Type B pancreatic cell (in vitro differentiated cells): ENCODE measurements at places on chromosomes 7 and 10.

DNA sequence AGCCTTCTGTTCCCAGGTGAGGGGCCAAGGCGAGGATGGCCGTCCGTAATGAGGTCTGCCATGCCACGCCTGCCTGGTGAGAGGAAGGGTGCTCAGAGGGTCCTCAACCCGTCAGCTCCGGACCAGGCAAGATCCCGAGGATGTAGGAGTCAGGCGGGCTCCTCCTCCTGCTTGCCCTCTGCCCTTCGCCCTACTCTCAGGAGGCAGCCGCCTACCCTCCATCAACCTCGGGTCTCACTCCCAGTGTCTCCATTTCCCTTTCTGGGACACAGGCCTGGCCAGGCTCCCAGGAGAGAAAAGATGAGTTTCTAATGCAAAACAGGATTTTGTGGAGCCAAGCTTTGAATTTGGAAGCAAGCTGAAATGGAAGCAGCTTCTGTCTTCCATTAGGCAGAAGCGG is 184.0 kb downstream of the PTPN20 start:
- DNase-seq: peak; percentile 45
- H3K27me3 ChIP-seq: peaks cover 24% of the 10 kb centered on the region
- no peak overlapping the region for H3K4me3 ChIP-seq
- H3K4me1 ChIP-seq: no peaks in the 10 kb centered on the region
- no peaks in the 10 kb centered on the region for H3K36me3 ChIP-seq

- H3K4me1 ChIP-seq: no peaks in the 10 kb centered on the region
- peak overlapping the region; percentile 42 for H3K4me3 ChIP-seq
- no peak for DNase-seq
- H3K27ac ChIP-seq: peak overlapping the region; percentile 57
- H3K36me3 ChIP-seq: peaks cover 22% of the 10 kb centered on the region
Observed at GRCh38 chr10:73759512-73760115, 15.4 kb downstream of the SEC24C start.

DNA sequence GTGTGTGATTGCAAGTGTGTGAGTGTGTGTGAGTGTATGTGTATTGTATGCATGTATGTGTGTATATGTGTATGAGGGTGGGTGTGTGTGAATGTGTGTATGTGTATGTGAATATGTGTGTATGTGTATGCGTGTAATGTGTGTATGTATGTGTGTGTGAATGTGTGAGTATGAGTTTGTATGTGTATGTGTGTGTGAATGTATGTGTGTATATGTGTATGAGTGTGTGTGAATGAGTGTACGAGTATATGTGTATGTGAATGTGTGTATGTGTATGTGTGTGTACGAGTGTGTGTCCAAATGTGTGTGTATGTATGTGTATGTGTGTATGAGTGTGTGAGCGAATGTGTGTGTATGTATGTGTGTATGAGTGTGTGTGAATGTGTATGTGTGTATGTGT is 8.2 kb upstream of the GALNTL5 start:
- no peak overlapping the region for H3K4me3 ChIP-seq
- H3K36me3 ChIP-seq: no peaks in the 10 kb centered on the region
- DNase-seq: no peak
- H3K27ac ChIP-seq: no peak overlapping the region
- no peaks in the 10 kb centered on the region for H3K4me1 ChIP-seq
- H3K27me3 ChIP-seq: peaks cover 11% of the 10 kb centered on the region

DNA sequence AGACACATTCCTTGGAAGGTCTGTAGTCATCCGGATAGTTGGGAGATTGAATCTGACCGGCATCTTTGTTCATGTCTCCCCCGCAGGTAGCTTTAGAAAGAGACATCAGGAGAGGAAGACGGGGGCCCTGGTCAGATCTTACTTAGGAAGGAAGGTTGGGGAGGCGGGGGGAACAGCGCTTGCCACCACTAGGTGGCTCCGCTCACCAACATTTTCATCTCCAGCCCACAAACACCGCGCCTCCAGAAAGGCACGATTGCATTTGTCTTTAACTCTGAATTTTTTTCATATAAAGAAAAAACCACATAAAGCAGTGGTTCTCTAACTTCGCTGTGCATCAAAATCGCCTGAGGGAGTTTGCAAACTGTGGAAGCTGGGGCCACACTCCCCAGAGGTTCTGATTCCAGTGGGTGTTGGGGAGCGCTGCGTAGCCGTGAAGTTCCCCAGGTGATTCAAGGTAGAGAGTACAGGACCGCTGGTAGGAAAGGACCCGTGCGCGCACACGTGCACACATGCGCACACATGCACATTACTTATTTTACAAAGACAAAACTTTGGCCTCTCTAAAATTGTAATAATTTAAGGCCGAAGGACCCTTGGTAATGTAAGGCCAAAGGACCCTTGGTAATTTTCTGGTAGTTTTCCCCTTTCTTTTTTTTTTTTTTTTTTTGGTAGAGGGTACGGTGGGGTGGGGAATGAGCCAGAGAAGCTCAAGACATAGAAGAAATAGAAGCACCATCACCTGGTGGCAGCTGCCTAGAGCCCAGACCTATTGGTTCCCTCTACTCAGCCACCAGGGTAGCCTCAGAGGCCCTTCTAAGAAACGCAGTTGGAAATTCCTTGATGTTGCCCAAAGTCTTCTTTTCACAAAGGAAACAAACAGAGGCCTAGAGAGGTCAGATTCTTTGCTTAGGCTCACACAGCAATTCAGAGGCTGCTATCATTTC is 37.4 kb upstream of the OPALIN start:
- H3K4me3 ChIP-seq: no peak overlapping the region
- no peak overlapping the region for H3K27ac ChIP-seq
- no peak for DNase-seq
- H3K4me1 ChIP-seq: peaks cover 5% of the 10 kb centered on the region
- peaks cover 68% of the 10 kb centered on the region for H3K27me3 ChIP-seq
- H3K36me3 ChIP-seq: no peaks in the 10 kb centered on the region

- H3K4me1 ChIP-seq: no peaks in the 10 kb centered on the region
- no peak for DNase-seq
- H3K4me3 ChIP-seq: no peak overlapping the region
- H3K27me3 ChIP-seq: peaks cover 19% of the 10 kb centered on the region
Observed at GRCh38 chr7:150891740-150892139, 39.4 kb downstream of the AOC1 start.

DNA sequence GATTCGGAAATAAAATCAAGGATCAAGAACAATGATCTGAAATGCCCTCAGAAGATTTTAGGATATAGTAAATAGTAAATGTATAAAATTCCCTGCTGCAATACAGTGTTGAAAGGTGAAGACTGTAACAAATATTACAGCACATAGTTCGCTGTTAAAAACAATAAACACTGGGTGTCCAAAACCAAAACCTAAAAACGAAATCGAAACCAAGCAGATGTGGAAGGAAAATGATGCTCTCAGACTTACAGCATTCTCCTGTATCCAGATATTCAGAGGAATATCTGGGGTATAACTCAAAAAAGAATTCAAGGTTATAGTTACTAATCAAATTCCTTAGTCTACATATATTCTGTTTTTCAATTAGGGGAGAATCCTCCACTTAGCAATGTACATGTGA is 708.1 kb upstream of the PCDH15 start:
- DNase-seq: no peak
- H3K27me3 ChIP-seq: no peaks in the 10 kb centered on the region
- H3K4me1 ChIP-seq: peaks cover 10% of the 10 kb centered on the region
- H3K4me3 ChIP-seq: no peak overlapping the region

DNA sequence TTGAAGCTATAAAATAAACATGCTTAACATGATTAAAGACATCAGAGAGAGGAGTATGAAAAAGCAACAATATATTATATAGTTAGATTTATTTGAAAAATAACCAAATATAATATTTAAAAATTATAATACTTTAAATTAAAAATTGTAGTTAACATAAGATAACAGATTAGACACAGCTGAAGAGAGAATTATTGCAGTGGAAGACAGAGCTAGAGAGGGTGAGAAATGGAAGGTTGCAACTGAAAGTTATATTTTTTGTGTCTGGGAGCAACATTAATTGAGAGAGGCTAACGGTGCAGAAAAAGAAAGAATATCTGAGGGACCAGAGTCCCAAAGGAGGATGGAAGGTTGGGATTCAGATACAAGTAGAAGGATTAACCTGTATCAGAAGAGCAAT is 548.9 kb upstream of the FZD8 start:
- H3K4me3 ChIP-seq: no peak overlapping the region
- peaks cover 6% of the 10 kb centered on the region for H3K4me1 ChIP-seq
- DNase-seq: no peak
- H3K36me3 ChIP-seq: no peaks in the 10 kb centered on the region
- no peak overlapping the region for H3K27ac ChIP-seq
